ENCODE measurements at places on chromosomes 13 and 19.

DNA sequence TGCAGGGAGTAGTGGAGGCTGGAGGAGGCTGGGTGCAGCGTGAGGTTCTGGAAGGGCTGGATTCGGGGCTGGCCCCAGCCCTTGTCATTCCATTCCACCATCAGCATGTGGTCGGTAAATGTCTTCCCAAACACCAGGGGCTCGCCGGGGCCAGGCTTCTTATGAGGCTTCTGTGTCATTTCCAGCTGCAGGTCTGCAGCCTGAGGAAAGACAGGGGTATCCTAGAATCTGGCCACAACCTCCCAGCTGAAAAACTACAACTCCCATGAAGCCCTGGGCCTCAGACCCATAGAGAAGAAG, 4.4 kb downstream of the BCAT2 start:
- DNase-seq, result no peak

DNA sequence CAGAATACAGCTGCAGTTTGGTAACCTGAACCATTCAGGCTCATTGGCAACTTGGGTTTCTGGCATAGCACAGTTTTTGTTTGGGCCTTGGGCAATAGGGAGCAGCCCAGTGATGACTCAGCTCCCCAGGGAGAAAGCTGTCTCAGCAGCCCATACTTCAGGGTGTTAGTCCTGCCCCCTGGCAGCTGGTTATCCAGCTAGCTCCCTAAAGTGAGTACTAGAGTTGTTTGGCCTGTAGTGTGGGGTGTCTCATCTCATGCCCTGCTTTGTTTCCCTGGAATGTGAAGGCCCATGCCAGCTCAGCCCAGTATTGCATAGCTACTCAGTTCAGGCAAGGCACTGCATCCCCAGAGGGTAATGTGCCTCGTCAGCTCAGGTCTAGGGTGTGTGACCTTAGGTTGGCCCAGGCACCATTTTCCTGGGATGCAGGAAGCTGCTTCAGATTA, 18.2 kb upstream of the ZNF543 start:
- no peak for DNase-seq

DNA sequence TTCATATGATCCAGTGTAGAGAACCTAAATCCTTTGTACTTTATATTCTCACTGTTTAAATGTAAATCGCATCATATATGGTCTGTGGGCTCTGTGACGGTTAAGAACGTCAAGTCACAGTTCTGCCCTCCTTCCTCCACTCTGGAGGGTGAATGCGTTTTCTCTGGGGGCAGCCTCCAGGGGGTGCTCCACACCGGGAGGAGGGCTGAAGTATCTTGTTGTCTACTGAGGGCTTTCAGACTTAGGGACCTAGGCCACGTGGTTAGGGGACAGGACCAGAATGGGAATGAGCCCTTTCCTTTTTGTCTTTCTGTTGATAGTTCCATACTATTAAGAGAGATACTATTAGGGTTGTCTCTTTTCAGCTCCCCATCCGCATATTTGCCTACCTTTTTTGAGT, 504.9 kb downstream of the FGF9 start:
- DNase-seq, result no peak

GRCh38 chr13:25136880-25137787, 35.0 kb downstream of the AMER2 start:
- no peak for DNase-seq

DNA sequence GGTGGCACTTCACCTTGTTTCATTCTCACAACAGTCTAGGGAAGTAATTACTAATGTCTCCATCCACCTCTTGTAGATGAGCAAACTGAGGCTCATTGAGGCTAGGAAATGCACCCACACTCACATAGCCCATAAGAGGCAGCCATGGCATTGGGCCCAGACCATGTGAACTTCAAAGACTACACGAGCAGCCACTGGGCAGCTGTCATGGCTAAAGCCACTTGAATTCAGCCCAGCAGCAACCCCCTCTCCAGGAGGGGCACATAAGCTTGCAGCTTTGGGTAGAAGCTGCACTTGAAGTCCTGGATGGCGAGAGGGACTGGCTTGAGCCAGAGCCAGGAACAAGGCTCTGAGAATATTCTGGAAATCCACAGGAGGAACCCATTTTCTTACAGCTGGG, 13.4 kb downstream of the ALOX5AP start:
- no peak for DNase-seq

DNA sequence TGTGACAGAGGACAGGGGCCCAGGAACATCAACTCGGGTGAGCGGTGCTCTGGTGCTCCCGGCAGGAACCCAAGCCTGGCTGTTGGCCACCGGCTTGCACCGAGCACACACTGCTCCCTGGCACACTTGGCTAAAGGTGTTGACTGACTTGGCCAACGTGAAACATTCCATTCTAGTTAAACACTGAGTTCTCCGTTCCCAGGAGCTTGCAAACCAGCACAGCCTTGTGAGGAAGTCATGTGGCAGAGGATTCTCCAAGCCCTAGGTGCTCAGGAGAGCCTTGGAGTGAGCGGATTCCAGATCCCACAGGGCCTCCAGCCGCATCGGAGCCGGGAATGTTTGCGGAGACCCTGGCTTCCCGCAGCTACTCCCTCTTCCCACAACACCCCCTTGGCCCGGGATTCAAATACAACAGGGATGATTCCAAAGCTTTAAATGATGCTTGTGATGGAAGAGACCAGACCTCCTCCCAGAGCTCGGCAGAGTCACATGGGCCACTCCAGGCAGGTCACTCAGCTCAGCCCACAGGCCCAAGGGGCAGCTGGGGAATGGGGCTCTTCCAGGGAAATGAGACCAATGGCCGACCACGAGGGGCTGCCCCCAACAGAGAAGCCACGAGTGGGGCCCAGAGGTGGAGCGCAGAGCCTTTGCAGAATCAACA, 2.9 kb downstream of the C13orf46 start:
- DNase-seq, result no peak

DNA sequence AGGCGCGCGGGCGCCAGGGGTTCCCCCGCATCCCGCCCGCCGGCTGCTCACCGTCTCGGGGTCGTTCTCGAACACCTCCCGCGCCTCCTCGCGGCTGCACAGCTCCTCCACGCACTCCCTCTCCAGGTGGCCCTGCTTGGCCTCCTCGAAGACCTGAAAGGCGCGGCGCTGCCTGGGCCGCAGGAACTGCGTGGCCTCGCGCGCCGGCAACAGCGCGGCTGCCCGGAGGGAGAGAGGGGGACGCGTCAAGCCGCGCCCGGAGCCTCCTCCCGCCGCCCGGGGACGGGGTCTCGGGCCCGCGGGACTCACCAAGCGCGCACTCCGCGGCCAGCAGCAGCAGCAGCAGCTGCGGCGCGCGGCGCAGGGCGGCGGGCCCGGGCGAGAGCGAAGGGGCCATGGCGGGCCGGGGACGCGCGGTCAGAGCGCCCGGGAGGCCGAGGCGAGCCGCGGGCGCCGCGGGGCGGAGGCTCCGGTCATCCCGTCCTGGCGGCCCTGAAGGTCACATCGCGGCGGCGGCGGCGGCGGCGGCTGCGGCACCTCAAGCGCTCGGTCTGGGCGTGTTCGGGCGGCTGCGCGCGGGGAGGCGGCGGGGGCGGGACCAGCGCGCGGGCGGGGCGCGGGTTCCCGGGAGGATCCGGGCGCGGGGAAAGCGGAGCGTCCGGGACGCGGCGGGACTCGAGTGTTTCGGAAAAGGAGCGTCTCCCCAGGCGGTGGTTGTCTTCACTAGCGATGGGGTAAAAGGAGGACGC, at the start of gene GAS6:
GAS6 (minus strand) TSS at position 553 of the 749 bp plus-strand sequence; CDS start at position 397, 156 bp downstream.
- no peak for DNase-seq

DNA sequence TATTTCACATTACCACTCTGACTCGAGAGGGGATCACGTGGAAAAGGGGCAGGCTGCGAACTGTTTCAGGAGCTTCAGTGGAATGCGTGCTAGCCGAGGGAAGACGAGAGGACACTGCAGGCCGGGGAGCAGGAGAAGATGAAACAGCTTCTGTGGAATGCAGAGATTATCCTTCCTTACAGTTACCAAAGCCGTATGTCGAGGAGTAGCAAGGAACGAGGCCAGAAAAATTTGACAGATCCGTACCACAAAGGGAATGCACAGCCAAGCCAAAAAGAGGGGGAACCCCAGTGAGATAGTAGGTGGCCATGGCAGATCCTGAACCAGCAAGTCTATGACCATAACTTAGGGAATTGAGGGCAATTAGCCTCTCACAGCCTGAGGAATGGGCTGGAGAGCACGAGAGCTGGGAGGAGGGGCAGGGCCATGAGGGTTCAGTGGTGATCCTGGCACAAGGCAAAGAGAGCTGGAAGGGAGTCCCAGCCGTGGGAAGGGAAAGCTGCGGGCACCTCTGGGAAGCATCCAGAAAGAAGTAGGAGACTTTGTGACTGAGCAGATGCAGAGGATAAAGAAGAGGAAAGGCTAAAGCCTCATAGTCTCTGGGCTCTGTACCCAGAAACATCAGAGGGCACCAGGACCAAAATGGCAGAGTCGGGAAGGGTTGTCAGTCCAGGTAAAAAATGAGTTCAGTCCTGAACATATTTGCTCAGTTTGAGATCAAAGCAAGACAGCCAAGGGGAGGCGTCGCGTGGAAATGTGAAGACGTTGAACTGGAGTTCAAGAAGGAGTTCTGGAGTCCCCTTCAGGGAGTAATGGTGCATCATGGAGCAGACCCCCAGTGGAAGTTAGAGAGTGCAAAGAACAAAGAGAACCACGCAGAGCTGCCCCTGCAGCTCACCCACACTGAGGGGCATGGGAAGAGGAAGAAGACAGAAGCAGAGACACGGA, 5.1 kb downstream of the COL4A1 start:
- no peak for DNase-seq

- DNase-seq, result no peak
These were observed 49.0 kb upstream of the C13orf46 start for GRCh38 chr13:114022876-114023275.

- DNase-seq, result peak; percentile 42
These were observed 2.2 kb downstream of the BST2 start for GRCh38 chr19:17402982-17403855.

- no peak for DNase-seq
These were observed 227.8 kb downstream of the LACC1 start for GRCh38 chr13:44107357-44108121.

DNA sequence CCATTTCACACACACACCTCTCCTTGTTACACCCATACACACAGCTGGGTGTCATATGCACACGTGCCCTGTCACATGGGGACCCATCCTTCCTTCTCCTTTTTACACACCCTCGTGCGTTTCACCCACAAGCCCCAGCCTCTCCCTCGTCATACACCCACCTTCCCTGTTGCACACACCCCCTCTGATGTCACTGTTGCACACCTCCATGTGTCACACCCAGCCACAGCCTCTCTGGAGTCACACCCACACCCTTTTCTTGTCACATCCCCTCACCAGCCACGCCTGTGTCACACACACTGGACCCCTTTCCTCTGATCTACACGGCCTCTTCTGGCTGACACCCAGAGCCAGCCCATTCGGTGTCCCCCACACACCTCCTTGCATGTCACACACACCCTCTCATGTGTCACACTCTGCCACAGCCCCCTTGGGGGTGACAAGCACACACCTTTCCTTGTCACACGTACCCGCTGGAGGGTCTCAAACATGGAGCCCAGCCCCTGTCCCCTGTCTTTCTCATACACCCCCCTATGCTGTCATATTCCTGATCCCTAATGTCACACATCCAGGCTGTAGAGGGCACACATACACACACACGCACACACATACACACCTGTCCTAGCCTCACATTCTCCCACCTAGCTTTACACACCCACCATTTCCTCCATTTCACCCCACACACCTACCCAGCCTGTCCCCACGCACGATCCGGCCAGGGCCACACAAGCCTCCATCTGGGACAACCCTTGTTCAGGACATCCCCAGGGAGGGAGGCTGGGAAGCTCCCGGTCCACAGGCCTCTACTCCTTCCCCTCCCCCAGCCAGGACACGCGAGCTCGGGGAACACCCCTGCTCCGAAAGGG, 1.4 kb downstream of the NOVA2 start:
- DNase-seq, result no peak

DNA sequence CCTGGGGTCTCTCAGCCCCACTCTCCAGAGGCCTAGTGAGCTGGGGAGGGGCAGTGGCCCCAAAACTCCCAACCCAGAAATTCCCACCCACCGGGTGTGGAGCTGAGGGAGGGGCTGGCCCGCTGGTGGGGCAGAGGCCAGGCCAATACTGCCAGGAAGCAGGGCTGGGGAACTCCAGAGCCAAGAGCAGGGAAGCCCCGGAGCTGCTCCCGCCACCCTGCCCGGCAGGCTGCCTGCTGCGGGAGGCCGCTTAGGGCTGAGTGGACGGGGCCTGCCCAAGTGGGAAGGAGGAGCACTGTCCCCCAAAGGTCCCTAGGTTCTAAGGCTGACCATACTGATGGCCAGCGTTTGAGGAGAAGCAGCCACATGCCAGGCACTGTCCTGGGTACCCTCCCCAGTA, 13.0 kb upstream of the RELB start:
- no peak for DNase-seq

GRCh38 chr19:54041969-54042606, 21.6 kb downstream of the VSTM1 start:
- DNase-seq, result no peak

GRCh38 chr13:96093296-96094006, 3.5 kb downstream of the HS6ST3 start:
- DNase-seq, result no peak

DNA sequence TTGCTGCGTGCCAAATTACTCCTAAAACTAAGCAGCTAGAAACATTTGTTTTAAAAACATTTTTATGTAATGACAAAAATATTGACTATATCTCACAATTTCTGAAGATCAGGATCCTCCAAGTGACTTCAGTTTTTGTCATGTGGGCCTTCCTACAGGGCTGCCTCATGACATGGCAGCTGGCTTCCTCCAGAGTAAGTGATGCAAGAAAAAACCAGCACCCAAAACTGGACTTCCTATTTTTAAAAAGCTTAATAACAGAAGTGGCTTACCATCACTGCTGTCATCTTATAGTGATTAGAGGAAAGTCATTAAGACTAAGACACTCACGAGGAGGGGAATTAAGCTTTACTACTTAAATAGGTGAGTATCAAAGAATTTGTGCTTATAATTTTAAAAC, 681.7 kb downstream of the PCDH17 start:
- DNase-seq, result no peak

GRCh38 chr13:22285867-22286266, 615.0 kb downstream of the FGF9 start:
- DNase-seq, result no peak

- no peak for DNase-seq
These were observed 19.5 kb downstream of the CHST8 start for GRCh38 chr19:33641261-33641660.

All from T-helper 17 cell (primary cell).